ENCODE measurements at places on chromosomes 13 and 19.

DNA sequence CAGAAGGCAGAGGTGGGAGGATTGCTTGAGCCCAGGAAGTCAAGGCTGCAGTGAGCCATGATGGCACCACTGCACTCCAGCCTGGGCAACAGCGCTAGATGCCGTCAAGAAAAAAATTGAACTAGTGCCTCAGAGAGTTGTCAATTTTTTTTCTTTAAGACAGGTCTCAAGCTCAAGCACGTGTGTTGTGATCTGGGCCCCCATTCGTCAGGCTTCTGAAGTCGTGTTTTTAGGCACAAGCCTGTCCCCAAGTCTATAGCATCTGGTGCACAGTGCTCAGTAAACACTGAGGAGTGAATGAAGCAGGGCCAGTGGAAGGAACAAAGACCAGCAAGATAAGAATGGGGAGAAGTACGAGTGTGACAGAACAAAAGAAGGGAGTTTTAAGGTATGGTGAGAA lies 23.7 kb upstream of the LAMP1 start:
- no peak for DNase-seq

- no peak for DNase-seq
Measured at GRCh38 chr19:32916969-32917615, 47.5 kb upstream of the SLC7A9 start.

- DNase-seq, result no peak
Measured at GRCh38 chr19:16969135-16969534, 57.5 kb downstream of the CPAMD8 start.

DNA sequence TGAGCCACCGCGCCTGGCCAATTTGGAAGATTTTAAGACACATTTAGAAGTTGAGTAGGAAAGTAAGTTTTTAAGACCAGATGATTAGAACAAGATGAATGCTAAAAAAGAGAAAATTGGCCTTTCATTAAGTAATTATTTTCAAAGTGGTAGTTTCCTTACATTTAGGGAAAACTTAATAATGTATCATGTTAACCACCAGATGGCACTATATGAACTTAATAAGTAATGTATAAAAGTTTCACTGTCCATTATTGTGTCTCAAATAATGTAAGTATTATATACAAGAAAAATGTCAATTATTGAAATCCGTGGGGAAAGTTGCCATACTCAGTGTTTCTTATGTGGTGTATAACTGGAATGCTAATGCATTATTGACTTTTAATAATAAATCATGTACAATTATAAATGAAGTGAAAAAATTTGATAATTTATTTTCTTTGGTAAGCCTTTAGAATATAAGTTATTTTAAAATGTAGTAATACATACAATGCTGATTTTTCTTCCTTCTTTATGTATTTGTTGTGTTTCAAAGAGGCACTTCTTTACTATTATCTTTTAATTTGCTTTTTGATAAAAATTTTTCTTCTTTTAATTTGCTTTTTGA lies 29.2 kb downstream of the COG6 start:
- no peak for DNase-seq

GRCh38 chr13:42369071-42369797 lies 97.3 kb downstream of the AKAP11 start:
- no peak for DNase-seq

- DNase-seq, result no peak
Measured at GRCh38 chr13:43522788-43523187, 264.0 kb downstream of the ENOX1 start.

GRCh38 chr19:11023016-11023415 lies 62.2 kb downstream of the SMARCA4 start:
- DNase-seq, result no peak

DNA sequence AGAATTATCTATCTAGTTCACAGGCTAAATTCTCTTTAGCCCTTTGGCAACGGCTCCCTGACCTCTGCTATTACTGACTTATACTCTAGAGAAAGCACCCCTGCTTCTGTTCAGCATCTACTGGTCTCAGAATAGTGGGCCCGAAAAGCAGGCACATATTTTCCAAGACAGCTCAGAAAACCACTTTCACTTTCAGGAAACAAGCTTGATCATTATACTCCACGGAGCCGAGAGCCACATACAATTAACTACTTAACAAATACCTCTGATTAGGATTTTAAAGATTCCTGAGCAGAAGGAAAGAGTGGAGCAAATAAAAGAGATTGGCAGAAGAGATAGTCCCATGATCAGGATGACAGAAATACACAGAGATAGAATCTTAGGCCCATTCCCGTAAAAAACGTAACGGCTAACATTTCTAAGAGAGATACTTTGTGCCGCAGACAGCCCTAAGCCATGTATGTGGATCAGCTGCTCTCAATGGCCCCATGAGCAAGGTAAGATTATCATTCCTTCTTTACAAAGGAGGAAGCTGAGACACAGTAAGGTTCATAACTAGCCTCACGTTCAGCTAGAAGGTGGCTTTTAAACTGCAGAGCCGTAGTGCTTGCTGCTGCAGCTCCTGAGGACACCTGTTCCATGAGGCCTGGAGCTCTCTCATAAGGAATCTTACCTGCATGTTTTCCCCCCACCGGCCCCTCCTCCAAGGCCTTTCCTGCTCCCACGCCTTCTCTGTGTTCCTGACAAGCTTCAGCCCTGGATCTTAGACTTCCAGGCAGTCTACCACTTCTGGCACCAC lies 227.2 kb downstream of the FOXO1 start:
- no peak for DNase-seq

DNA sequence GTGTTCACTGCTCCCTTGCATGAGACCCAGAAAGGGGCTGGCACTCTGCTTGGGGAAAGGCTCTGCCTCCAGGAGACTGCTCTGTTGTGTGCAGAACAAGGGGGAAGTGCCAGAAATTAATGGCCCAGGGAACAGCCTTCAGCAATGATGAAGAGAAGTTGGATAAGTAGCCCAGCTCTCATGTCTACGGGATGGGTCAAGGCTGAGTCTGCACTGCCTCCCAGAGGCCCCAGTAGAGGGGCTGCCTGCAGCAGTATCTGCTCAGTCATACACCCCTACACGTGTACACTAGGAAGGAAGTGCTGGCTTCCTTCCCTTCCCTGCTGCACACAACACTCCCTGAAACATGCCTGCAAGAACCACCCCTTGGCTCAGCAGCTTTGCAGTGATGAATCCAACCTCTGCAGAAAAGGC lies 54.6 kb upstream of the URI1 start:
- DNase-seq, result no peak

GRCh38 chr19:791007-791566 lies 6.2 kb upstream of the PTBP1 start:
- DNase-seq, result no peak

GRCh38 chr19:44529536-44529935 lies at the start of gene CEACAM20:
Gene CEACAM20, minus strand, starts transcription at chr19:44529675. Its CDS starts 166 bp downstream, at chr19:44529509.
- no peak for DNase-seq

GRCh38 chr19:28841531-28841930 lies 371.4 kb downstream of the UQCRFS1 start:
- DNase-seq, result no peak

DNA sequence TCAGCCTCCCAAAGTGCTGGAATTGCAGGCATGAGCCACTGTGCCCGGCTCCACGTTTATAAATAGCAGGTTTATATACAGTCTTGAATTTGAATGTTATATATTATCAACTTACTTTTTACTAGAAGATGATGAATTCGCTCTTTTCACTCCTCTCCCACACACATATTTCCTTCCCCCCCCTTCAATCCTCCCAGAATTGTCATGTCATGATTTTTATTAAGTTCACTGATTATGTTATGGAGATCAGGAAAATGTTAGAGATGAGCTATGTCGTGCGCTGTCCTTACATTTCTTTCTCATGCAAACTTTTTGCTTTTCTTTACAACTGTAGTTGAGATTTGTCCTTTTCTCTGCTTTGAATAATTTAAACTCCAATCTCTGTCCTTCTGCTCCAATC lies 17.8 kb upstream of the GRAMD1A start:
- no peak for DNase-seq

GRCh38 chr19:35493971-35494370 lies 3.7 kb upstream of the KRTDAP start:
- DNase-seq, result no peak

DNA sequence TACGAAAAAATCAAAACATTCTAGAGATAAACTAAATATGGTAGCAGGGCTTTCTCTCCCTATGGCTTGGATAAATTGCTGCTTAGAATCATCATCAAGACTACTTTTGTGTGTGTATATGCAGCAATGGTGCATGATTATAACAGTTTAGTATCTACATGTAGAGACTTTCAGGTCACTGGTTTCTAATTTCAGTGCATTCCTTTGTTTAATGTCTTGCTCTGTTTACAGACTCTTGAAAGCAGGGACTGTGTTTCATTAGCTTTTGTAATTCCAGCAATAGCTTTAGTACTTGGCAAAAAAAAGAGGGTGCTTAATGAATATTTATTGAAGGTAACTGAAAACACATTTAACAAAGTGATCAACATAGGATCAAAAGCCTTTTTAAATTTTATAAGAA lies 420.7 kb downstream of the PCDH9 start:
- no peak for DNase-seq

DNA sequence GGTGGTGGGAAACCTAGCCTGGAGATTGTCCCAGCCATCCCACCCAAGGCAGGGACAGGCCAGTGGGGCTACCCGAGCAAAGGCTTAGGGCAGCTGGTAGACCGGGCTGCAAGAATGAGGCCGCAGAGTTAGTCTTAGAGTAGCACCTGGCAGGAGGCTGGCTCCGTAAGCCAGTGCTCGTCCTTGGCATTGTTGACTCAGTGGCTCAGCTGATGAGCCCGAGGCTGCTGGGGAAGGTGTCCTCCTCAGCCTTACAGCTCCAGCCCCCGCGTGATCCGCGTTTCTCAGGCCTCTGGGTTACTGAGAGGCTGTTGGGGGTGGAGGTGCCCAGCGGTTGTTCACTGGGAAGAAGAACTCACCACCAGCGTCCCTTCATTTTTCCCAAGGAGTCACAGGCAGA lies 24.7 kb downstream of the PPP1R37 start:
- peak; percentile 45 for DNase-seq

- DNase-seq, result no peak
Measured at GRCh38 chr19:6138511-6138910, 3.0 kb downstream of the ACSBG2 start.

- DNase-seq, result no peak
Measured at GRCh38 chr13:47588676-47589075, 412.4 kb downstream of the SUCLA2 start.

DNA sequence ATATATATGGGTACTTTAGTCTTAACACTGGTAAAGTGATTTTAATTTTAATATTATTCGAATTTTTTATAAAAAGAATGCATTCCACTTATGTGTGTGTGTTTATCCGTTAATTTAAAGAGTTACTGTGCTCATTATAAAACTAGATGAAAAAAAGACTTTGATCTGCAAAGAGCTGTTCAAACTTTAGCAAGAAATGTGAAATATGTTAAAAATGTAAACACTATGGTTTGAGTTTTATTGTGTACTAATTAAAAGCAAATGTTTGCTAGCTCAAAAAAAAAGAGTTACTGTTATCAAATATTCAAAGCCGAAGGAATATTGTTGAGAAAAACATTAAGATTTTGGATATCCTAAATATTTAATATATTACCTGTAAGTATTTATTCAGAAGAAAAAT lies 34.5 kb downstream of the UFM1 start:
- no peak for DNase-seq

DNA sequence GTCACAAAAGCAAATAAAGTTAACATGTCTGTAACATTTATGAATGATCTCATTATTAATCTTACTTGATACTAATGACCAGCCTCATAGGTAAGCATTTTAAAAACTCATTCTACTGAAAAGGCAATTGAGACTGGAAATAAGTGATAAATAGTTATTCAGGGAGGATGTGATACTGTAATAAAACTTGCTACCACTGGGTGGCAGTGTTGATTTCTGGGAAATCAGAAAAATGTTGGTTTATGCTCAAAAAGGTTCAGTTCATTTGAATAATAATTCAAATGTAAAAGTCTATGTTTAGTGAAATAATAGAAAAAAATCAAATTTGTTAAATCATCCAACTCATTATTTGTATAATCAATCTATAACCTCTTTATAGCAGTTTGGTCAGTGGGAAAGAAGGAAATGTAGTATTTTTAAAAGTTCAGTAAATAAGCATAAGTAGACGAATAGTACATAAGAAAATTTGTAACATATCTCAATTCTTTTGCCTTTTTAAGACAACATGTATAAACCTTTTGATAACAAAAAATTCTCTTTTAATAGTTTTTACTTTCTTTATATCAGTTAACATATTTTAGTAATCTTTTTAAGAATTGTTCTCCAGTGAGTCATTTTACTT lies 9.6 kb downstream of the ABHD13 start:
- no peak for DNase-seq

DNA sequence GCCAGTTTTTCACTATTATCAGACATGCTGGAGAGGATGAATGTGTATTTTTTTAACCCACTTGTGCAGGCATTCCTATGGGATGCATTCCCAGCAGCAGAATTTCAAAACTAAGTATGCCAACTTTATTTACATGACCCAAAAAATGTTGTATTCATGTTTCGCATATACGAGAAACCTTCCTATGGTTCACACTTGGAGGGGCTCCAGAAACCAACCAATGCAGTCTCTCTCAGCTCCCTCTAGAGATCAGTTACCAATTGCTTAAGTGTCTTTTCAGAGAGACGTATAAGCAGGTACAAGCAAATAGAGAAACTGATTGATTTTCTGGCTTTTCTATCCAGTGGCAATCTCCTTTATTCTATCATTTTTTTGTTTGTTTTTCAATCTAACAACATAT lies 5.5 kb upstream of the PTOV1 start:
- DNase-seq, result no peak

DNA sequence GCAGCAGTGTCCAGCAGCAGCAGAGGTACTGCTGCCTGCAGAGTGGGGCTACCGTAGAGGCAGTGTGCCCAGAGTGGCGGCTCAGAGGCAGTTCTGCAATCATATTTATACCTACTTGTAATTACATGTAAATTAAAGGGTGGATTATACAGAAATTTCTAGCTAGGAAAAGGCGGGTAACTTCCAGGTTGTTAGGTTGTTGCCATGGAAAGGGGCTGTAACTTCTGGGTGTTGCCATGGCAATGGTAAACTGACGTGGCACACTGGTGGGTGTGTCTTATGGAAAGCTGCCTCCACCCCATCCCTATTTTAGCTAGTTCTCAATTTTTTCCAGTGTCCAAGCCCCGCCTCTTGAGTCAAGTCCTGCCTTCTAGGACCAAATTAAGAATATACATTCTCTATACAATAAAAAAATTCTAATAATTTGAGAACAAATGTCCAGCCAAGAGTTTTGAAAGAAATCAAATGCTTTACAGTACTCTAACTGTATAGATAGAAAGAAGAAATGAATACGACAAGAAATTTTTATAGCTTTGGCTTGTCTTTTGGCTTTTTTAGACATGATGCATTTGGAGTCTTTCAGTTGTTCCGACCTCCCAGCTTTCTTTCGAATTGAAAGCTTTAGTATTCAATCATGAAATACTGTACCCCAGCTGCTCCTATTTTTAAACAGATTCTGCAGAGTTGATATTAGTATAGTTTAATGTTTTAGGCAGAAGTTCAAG lies 816.6 kb downstream of the DIAPH3 start:
- no peak for DNase-seq

GRCh38 chr19:11199517-11199916 lies 2.2 kb upstream of the KANK2 start:
- DNase-seq, result no peak
